ENCODE measurements at places on chromosomes 12 and 14.

GRCh38 chr12:4908684-4909409, 858 bp upstream of the KCNA1 start:
- no peak for DNase-seq

GRCh38 chr14:65290830-65291229, 121.7 kb upstream of the FUT8 start:
- peak; percentile 54 for DNase-seq

- no peak for DNase-seq
Measured at GRCh38 chr12:79360286-79360685, 330.5 kb downstream of the PAWR start.

DNA sequence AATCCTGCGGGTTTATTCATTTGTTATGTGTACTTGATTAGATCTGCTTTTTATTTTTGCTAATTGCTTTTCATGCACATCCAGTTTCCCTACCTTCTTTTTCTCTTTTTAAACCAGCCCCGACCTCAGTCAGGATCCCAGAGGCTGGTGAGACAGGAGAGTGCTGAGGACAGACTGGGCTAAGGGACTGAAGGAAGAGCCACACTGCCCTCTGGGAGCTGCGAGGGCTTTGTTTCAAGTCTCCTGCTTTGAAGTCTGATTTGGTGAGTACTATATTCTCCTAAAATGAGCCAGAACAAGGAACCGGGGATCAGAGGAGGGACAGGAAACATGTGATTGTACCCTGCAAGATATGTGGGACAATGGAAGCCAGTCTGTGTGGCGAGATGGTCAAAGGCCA, 23.9 kb downstream of the PRICKLE1 start:
- DNase-seq = no peak

DNA sequence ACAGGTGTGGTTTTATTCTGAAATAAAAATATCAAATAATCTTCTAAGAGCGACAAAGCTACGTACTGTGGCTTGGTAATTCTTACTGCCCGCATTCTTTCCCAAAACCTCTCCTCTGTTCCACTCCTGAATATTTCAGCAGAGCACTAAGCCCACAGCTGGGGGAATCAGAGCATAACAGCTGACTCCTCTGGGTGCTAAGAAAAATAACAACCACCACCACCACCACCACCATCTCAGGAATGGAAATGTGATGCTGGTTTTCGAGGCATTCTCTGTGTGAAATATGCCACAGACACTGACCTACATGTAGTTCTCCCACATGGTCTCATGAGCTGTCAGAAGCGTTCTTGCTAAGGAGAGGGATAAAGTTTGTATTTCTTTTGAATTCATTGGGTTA, 183.7 kb downstream of the BMP4 start:
- DNase-seq = no peak

Data from amniotic stem cell (primary cell).